ENCODE measurements at places on chromosomes 11 and 22.

- peak; percentile 30 for DNase-seq
Measured at GRCh38 chr11:122656631-122657101, 1.1 kb downstream of the UBASH3B start.

GRCh38 chr11:74559934-74560309 lies 32.5 kb upstream of the POLD3 start:
- DNase-seq, result no peak

DNA sequence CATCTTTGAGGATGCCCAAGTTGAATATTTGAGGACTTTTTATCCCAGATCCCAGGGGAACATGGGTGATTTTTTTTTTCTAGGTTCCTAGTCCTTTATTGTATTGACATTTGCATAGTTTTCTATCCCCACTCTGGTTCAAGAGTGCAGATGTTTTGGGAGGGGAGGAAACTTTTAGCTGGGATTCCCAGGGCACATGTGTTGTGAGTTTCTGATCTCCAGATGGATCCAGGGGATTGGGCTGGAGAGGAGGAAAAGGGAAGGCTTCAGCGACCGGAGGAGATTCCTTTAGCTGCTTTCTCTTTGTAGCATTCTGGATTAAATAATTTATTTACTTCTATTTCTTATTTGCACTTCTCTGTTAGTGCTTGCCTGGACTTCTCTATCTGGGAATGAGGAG lies 14.7 kb upstream of the SORL1-AS1 start:
- no peak for DNase-seq

DNA sequence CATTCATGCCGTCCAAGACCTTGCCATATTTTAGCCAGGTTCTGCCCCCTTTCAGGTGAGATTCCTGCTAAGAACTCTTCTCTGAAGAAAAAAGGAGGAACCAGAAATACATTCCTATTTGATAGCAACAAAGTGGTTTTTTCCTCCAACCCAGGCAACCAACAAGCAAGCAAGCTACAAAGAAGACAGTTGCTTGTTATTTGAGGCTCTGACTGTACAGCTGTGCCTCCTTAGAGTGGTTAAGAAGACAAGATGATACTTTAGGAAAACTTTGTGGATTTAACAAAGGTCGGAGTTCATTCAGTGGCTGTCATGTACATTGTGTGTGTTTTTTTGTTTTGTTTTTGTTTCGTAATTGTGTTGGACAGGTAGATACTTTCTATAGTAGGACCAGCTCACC lies 21.7 kb downstream of the TEAD1 start:
- DNase-seq, result no peak

All from stimulated activated CD4-positive, alpha-beta T cell treated with anti-CD3 and anti-CD28 coated beads, TNF-alpha, amount 100 ng/mL, for 4 hours (primary cell).